ENCODE measurements at places on chromosomes 6 and 20.

GRCh38 chr6:157020881-157021343, 243.7 kb downstream of the ARID1B start:
- peak; percentile 58 for DNase-seq

DNA sequence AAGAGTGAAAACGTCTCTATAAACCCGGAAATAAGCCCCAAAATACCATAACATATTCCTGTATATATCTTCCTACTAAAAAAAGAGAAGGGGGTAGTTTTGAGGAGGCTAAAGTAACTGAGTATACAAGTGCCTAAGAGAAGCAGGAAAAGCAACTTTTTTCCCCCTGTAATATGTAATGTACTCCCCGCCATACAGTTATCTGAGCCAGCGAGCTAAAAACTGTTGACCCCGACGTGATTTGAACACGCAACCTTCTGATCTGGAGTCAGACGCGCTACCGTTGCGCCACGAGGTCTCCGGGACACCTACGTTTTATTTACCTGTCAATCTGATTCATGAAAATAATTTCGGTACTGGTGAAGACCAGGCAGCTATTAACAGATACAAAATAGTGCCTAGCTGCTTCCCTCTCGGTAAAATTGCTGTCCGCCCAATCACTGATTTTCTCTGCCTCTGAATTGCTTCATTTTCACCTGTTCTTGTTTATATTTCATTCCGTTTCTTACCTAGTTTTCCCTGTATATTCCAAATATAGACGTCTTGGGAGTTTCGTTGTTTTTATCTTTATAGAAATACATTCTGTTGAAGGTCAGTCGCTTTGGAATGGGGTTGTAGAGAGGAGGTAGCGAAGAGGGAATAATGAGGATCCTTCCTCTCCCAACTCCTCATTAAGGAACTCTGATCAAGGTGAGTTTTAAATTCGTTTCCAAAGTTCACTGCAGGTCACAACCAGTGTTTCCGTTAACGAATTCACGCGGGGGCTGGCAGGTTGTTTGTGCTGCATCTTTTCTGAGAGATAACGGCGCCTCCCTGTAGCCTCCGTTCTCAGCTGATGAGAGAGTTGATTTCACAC, 33.6 kb upstream of the BTN3A2 start:
- DNase-seq = peak; percentile 75

DNA sequence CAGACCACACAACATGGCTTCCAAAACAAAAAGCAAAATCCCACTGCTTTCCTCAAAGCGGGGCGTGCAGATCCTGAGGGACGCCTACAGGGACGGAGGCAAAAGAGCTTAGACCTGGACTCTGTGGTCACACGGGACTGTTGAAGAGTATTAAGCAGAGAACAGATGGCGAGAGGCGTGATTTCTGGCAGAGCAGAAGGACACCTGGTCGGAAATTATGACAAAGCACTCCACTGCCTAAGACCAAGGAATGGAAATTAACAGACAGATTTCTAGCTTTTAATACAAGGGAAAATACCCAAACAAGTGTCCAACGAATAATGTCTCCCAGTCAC, 15.4 kb downstream of the CST7 start:
- no peak for DNase-seq

GRCh38 chr20:52748990-52749389, 223.2 kb upstream of the TSHZ2 start:
- DNase-seq = no peak

DNA sequence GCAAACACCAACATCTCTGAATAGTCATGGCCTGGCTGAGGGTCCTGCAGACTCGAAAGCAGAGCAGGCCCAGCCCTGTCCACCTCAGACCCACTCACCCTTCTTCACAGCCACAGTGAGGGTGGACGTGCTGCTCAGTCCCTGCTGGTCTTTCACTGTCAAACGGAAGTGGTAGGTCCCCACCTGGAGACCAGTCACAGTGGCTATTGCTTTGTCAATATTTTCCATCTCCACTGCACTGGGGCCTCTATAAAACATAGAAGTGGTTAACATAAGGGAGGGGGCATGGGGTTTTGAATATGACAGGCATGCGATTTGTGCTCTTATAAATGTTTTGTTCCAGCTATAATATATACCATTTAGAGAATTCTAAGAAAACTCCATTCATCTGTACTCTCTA, 73.9 kb downstream of the ALDH5A1 start:
- DNase-seq = no peak

GRCh38 chr6:18148304-18149025, 6.4 kb downstream of the TPMT start:
- DNase-seq = no peak

DNA sequence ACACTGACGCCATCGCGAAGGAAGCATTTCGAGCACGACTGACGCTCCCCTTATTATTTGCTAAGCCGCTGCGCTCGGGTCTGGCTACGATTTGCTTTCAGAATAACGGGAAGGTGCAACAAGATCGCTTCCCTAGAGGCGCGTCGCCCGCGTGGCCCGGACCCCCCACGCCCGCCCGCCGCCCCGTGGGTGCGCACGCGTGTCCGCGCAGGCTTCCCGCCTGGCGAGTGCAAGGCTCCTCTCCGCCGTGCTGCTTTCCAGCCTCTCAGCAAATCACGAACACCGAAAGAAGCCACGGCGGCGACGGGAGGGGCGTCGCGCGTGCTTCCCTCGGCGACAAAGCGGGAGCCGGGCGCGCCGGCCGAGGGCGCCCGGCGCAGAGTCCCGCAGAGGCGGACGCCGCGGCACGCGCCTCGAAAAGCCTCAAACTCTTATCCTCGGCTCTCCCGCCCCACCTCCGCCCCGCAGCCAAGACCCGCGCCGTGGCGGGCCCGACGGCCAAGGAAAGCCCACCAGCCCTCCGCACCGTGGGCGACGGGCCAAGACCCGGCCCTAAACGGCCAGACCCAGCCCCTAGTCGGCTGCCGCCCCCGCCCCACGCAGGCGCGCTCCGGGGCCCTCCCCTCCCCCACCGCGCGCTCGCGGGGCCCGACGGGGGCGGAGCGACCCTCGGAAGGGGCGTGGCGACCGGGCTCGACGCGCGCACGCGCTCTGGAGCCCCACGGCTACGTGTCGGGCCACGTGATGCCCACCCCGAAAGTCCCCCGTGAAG, 987 bp upstream of the QKI start:
- DNase-seq = peak; percentile 93

GRCh38 chr6:91442342-91442741, 855.5 kb upstream of the MAP3K7 start:
- DNase-seq = no peak

GRCh38 chr6:67759001-67759400, 876.1 kb upstream of the ADGRB3 start:
- DNase-seq = no peak

- DNase-seq = no peak
These were observed 597 bp downstream of the LY86 start for GRCh38 chr6:6588924-6589709.

DNA sequence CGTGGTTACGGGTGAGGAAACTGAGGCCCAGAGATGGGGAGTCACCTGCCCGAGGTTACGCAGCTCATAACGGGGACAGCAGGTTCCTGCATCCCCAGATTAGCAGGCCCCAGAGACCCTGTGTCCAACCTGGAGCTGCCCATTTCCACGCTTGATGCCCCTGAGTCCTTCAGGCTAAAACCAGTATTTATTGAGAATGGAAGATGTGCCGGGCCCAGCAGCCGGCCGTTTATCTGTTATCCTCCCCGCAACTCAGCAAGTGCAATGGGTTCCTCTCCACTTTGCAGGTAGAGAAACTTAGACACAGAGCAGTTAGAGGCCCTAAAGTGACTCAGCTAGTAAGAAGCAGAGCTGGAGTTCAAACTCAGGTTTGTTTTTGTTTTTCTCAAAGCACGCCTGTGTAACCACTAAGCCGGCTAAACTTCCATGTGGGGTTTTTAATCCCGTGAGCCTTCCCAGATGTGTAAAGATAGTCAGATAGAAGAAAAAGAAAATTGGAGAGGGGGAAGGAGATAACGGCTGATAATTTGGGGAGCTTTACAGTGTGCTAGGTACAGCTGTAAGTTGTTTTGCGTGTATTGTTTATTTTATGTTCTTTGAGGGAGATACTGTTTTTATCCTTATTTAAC, 775 bp downstream of the PFDN4 start:
- DNase-seq = no peak

GRCh38 chr6:139099984-139100383, 34.9 kb upstream of the HECA start:
- no peak for DNase-seq

All from CD4-positive, alpha-beta T cell treated with Interleukin-4 for 1 hour (primary cell).